Hematopoietic multipotent progenitor cell treated with erythropoietin and hydrocortisone succinate and interleukin-3 and kit ligand, for 4 days (in vitro differentiated cells): ENCODE measurements at places on chromosomes 16 and 17.

- DNase-seq, result no peak
Observed at GRCh38 chr17:10629706-10630105, 27.4 kb downstream of the MYH3 start.

DNA sequence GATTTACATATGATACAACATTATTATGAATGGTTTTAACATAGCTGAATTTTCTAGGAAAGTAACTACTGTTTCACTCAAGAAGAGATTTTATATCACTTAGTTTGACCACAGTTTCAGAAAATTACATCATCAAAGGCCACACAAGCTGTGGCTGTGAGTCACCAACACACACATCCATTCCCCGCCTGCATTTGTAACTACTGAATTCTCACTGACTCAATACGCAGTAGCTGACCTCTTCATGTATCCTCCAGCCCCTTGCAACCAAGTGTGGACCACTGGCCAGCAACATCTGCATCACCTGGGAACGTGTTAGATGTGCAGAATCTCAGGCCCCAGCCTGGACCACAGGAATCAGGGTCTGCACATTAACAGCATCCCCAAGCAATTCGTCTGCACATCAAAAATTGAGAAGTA, 197.6 kb downstream of the XYLT1 start:
- DNase-seq, result peak; percentile 74

- no peak for DNase-seq
Observed at GRCh38 chr17:59527325-59527917, 38.0 kb upstream of the DHX40 start.

GRCh38 chr17:40321961-40322357, 13.0 kb downstream of the RARA start:
- no peak for DNase-seq

DNA sequence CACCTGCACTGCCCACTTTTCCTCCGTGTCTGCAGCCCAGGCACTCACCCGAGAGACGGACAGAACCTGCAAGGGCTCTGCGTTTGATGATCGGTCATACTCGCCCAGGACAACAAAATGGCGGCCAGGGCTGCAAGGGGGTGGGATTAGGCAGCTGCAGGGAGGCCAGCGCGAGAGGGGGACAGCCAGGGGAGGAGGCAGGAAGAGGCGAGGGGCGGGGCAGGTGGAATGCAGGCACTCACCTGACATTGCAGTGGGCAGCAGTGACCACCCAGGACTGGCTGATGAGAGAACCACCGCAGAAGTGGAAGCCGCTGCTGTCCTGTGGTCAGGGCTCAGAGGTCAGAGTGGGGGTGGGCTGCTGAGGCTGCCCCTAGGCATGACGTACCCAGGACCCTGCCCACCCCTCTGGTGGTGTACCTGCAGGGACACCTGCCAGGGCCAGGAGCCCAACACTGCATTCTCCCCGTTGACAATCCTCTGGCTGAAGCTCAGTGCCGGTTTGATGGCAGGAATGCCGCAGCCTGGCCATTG, 917 bp downstream of the CTRL start:
- no peak for DNase-seq

- no peak for DNase-seq
Observed at GRCh38 chr17:55350825-55351205, 70.8 kb downstream of the MMD start.

DNA sequence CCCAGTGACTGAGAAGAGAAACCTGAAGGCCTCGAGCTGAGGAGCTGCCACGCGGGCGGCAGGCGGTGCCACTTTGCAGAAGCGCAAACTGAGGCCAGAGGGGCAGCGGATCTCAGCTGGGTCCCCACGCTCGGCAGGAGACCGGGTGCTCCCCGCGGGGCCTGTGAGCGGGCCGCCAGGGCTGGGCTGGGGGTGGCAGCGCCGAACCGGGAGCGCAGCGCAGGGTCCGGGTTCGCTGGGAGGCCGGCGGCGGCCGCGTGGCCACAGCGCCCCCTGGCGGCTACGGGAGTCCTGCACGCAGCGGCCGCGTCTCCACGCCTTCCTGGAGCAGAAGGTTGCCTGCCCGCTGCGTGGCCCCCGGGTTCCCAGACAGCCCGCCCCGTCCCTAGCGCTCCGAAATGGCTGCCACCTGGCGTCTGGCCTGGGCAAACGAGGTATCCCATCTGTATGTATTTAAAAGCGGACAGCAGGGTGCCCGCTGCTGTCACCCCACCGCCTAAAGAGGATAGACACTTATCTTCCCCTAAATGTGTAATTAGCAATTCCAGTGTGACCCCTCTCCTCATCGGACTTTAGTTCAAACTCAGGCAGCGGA, 96.1 kb upstream of the CDH5 start:
- DNase-seq, result peak; percentile 78

DNA sequence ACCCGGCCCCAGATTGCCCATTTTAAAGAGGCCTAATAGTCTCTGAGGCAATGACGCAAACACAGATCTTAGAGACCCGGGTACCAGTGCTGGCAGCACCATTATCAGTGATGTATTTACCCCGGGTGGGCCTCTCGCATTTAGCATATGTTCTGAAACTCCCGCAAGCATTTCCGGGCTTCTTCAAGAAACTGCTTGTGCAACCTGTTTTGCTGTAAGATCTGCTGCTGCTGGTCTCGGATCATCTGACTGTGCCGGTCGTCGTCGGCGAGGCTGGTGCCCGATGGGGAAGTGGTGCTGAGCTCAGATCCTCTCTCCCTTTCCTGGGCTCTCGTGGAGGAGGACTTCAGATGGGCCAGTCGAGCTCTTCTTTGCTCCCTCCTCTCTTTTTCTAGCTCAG, 12.5 kb downstream of the CEP295NL start:
- DNase-seq, result peak; percentile 83

- DNase-seq, result no peak
Observed at GRCh38 chr17:21500064-21500463, 123.9 kb downstream of the KCNJ12 start.

- DNase-seq, result peak; percentile 87
Observed at GRCh38 chr17:77140878-77141767, at the start of gene SEC14L1. TSS of gene SEC14L1 (plus strand) at chr17:77140969. CDS start at chr17:77143597, 2,628 bp downstream.

DNA sequence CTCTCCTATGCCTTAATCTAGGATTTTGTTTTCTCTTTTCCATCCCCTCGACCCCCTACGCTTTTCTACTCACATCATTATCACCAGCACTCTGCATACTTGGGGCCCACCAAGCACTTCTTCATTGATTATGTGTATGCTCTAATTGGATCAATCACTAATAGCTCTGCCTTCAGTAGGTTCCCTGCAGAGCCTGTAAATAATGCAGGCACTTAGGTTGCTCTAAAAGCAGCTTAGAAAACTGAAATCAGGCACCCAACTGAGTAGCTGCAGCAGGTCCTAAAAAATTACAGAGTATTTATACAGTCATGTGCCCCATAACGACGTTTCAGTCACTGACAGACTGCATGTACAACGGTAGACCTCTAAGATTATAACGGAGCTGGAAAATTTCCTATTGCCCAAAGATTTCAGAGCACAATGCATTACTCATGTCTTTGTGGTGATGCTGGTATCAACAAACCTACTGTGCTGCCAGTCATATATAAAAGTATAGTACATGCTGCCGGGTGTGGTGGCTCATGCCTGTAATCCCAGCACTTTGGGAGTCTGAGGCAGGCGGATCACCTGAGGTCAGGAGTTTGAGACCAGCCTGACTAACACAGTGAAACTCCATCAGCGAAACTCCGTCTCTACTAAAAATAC, 280.4 kb downstream of the HS3ST3B1 start:
- no peak for DNase-seq

DNA sequence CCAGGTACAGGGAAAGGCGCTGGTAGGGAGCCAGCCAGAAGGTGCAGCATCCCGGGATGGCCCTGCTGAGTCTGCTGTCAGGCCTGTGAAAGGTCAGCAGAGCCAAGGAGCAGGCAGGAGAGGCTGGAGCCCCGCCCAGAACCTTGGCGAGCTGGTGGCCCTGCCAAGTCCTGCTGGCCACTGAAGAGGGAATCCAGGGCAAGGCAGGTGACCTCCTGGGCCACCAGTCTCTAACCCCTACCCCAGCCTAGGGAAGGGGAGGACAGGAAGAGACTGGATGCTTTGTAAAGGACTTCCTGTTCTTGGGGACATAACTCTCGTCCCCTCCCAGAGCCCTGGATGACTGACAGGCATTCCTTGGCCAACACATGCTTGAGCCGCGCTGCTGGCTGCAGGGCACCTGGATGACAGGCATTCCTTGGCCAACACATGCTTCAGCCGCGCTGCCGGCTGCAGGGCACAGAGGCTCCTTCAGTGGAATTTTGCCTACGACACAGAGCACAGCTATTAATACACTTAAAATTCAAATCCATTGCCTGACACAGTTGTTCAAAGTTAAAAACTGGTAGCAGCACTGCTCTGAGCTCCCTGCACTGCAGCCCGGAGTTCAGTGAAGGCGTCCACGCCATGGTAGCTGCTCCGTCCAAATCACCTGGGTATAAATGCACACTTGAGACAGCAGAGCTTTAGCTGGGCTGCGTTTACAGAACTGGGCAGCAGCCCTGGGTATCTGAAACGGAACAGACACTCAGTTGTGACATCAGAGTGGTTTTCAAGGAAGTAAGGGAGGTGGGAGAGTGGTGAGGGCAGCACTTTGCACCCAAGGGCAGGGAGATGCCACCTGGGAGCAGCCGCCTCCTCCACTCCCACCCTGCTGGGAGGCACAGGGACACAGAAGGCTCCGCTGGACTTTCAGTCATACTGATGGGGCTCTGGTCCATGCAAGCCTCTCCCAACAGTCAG, 2.0 kb upstream of the BRICD5 start:
- DNase-seq, result peak; percentile 46
